ENCODE measurements at places on chromosomes 4 and X.
A peak's percentile ranks its signal among the peaks of the same experiment; 100 is the strongest.

GRCh38 chr4:52014903-52015302, 5.3 kb downstream of the LRRC66 start:
- no peak for DNase-seq

DNA sequence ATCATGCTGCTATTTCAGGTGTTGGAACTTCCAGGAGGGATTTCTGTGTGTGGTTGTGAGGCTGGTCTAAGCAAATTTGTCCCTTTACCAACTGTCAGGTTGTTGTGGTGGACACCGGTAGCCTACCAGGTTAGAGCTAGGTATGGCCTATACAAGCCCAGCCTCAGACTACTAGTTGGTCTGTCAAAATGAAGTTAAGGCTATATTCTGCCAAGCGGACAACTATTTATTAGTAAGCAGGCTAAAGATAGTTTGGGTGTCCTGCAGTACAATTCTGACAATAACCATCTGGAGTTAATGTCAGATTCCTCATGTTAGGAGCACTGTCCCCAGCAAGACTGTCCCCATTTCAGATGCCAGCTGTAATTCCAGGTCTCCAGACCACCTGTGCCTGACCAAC, 13.9 kb upstream of the ENPP6 start:
- no peak for DNase-seq

DNA sequence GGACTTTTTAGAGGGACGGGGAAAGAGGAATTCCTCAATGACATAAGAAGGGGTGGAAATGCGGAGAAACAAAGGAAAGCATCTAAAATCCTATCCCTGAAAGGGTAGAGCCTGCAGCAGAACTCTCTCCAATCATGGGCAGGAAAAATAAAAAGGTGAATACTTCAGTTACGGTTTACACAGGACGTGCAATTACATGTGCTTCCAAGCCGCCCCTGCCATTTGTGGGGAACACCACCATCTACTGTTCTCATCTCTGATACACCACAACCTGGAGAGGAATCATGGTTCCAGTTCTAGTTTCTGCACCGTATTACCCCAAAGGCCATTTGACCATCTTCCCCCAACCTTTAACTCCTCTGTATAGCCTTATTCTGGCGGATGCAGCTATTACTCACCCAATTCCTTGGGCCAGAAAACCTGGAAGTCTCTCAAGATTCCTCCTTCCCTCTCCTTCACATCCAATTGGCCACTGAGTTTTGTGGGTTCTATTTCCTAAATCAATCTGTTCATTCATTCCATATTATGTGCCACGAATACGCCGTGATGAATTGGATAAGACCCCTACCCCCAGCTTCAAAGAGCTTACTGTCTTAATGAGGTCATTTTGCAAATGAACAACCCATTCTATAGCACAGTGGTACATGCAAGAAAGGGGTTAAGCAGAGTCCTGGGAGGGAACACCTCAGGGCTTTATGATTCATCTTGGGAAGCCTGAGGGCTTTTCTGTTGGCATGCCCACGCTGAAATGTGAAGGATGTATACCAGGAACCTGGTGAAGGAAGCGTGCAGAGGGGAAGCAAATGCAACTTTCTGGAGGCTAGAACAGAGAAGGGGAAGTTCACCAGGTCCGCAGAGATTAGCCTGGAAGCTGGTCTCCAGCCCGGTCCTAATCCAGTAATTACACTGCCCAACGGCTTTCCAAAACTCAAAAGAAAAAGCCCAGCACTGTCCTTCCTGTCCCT, 1.4 kb upstream of the MSL3 start:
- no peak for DNase-seq

GRCh38 chr4:6641164-6641970, 882 bp downstream of the MRFAP1 start:
- DNase-seq, result peak; percentile 49

DNA sequence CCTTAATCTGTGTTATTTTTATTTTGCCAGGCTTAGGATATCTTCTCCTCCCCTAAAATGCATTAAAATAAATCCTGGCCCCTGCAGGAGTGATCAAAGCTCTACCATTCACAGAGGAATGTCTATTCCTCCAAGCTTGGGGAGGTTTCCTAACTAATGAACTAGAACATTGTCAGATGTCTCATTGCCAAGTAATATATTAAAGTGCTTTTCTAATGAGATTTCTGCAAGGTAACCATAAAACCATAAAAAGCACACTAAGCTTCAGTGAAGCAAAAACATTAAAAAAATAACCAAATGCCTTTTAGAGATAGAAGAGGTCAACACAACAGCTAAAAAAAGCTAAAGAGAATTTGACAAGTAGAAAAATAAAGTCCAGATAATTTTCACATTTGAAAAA, 34.8 kb downstream of the IGFBP7 start:
- DNase-seq, result no peak

- no peak for DNase-seq
Measured at GRCh38 chr4:130760246-130760645, 1664.3 kb downstream of the C4orf33 start.

GRCh38 chr4:94559351-94559806, 107.6 kb downstream of the PDLIM5 start:
- no peak for DNase-seq

DNA sequence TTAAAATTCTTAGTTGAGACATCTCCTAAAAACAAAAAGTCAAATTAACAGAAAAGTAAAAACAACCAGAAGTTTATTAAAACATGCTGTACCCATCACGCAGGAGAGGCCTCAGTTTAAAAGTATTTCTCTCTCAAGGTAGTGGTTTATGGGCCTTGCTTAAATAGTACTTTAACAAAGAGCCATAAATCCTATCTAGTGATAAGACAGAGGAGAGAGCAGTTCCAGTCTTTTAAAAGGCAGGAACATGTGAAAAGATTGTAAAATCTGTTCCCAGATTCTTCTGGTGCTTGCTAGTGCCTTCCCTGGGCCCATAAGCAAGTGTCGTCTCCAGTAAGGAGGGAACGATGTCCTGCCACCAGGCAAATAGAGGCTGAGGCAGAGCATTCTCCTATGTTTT, 476.3 kb upstream of the ADGRL3 start:
- no peak for DNase-seq

All from lung (tissue), 17 donors.